ENCODE measurements at places on chromosomes 11 and 22.

DNA sequence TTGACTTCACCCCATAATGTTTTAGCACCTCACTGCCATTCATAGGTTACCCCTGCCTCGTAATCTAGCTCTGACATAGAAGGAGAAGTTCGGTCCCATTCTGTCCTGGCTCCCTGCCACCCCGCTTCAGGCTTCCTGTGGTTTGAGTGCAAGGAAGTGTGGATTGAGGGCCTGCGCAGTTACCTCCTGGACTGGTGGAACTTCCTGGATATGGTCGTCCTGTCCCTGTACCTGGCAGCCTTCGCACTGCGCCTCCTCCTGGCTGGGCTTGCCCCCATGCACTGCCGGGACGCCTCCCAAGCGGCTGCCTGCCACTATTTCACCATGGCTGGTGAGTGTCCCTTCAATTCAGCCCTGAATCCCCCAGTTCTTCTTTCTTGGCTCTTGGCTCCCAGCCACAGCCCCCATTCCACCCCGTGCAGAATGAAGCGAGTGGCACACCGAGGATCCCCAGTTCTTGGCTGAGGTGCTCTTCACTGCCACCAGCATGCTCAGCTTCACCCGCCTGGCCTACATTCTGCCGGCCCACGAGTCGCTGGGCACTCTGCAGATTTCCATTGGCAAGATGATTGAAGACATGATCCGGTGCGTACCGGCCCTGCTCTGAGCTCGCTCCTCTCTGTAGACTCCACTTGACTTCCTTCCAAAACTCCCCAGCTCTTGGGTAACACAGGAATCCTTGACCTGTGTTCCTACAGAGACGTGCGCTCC lies 15.4 kb downstream of the ART5 start:
- peak; percentile 75 for DNase-seq

GRCh38 chr22:33302049-33302545 lies 243.9 kb upstream of the SYN3 start:
- peak; percentile 90 for DNase-seq

DNA sequence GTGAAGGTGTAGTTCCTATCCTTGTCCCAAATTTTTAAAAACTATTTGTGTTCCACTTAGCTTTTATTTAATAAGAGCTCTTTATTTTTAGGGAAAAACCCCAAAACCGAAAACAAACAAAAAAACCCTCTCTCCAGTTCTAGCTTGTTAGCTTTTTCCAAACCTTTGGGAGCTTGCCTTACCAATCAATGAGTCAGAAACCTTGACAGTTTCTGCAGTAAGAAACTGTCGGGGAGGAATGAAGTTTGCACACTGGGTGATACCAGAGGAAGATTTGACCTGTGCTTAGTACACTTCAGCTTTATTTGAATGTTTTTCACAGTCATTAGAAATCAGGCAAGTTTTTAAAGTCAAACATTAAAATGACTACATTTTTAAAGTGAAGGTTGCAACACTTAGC lies 105.0 kb downstream of the FAT3 start:
- no peak for DNase-seq

DNA sequence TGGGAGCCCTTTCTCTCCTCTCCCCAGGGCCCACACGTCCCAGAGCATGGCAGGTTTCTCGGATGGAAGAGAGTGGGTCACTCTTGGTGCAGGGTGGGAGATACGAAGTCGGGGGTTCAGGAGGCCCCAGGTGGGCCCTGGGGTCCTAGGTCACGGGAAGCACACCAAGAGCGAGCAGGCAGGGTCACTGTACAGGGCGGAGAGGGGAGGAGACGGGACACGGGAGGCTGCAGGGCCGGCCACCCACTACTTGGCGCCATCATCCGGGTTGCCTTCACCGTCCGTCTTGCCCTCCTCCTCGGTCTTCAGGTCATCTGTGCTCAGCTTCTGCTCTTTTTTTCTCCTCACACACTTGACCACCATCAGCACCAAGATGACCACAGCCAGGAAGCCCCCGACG lies 9.8 kb downstream of the SCN2B start:
- no peak for DNase-seq

GRCh38 chr11:130396965-130397364 lies 31.4 kb downstream of the ADAMTS8 start:
- no peak for DNase-seq

GRCh38 chr22:25746012-25746373 lies 4.0 kb downstream of the MYO18B start:
- no peak for DNase-seq

DNA sequence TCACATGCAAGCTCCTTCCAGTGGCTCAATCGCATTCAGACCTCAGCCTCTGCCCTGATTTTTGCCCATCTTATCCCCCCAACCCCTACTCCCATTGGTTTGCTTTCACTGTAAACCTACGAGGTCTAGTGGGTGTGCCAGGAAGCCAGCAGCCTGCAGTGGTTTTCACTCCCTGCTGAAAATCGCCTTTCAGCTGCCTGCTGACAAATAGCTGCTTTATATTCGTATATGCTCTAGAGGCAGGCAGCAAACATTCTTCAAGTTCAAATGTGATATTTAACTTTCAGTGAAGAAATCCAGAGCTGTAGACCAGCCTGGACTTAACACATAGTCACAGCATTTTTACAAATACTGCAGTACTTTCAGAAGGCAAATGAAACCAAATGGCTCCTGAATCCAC lies 92.8 kb upstream of the APOA1 start:
- peak; percentile 76 for DNase-seq

- DNase-seq: peak; percentile 51
These were observed 20.7 kb upstream of the SEPTIN5 start for GRCh38 chr22:19693581-19693980.
